Muscle of leg (tissue), 16 donors: ENCODE measurements at places on chromosomes 16 and 17. TPM values are rescaled to one million over a fixed set of nuclear protein-coding genes. Genes with fewer than 3 reads are reported as not detected.

Gene ATP1B2
- 24.7 TPM for polyA plus RNA-seq

Gene KIF2B
- polyA plus RNA-seq = not detected

Gene FBXO39
- polyA plus RNA-seq = not detected

Gene PPP1R27
- 57.4 TPM for polyA plus RNA-seq

Gene CCL8
- 0.52 TPM for polyA plus RNA-seq

Gene CHRNE
- polyA plus RNA-seq = 1.0 TPM

Gene KCNG4
- 0.06 TPM for polyA plus RNA-seq

Gene CD7
- 0.24 TPM for polyA plus RNA-seq

Gene C17orf50
- not detected for polyA plus RNA-seq

Gene OR2C1
- not detected for polyA plus RNA-seq

Gene LAT
- 3.9 TPM for polyA plus RNA-seq

Gene SHISA9
- 0.18 TPM for polyA plus RNA-seq

Gene FOXN1
- polyA plus RNA-seq = 2.1 TPM

Gene NACA2
- 1.8 TPM for polyA plus RNA-seq

Gene CLEC3A
- polyA plus RNA-seq = 0.10 TPM

Gene MYH2
- 12.4 TPM for polyA plus RNA-seq

Gene KRT32
- polyA plus RNA-seq = not detected

Gene PEMT
- 20.0 TPM for polyA plus RNA-seq

Gene G6PC1
- polyA plus RNA-seq = not detected

Gene PHKB
- 47.3 TPM for polyA plus RNA-seq

Gene CA5A
- not detected for polyA plus RNA-seq

Gene FGF11
- polyA plus RNA-seq = 3.6 TPM

Gene HOXB5
- polyA plus RNA-seq = 0.29 TPM

Gene UNC45B
- polyA plus RNA-seq = 211 TPM
